ENCODE measurements at places on chromosomes 2 and 18.

GRCh38 chr2:65658881-65659280, 226.5 kb upstream of the SPRED2 start:
- no peak for DNase-seq

DNA sequence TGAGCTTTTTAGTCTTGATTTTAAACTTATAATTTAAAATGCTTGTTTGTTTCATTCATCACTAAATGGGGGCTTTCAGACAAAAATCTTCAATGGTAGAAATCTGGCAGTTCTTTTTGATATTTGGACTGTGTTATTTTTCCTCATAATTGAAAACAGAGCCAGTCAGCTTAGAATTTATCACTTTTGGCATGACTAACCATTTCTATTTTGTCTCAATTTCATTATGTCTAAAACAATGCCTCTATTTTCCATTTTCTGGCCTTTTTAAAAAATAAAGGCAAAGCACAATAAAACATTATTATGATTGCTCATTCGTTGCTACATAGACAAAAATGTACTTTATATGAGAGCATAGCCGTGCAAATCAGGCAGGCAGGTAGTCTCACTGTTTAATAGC, 434.5 kb downstream of the XIRP2 start:
- DNase-seq: no peak

DNA sequence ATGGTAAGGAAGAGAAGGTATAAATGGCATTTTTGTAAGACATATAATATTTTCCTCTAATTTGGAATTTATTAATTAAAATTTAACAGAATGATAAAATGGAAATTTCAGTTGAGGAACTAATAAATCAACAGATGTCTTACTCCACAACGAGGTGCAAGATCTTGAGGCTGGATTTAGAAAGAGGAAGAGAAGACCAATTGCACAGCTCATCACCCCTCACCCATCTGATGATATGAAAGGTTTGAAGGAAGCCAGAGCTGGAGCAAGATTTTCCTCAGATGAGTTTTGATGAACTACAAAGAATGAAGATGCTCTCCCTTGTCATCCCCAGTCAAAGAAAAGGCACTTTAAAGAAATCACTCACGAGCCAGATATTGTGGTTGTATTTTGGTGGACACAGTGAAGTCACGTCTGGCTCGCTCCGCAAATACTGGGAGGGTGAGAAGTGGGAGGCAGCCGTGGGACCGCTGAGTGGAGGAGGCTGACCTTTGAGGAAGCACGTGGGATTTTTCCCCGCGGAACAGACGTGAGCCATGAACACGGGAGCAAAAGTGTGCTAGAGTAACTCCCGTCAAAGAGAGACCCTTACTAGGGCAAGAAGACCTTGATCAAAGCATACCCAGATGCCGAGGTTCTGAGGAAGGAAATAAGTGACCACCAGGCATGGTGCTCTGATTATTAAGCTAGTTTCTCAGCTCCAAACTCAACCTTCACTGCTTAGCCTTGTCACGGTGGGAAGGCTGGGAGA, 511.4 kb downstream of the RNF144A start:
- peak; percentile 50 for DNase-seq

- no peak for DNase-seq
Measured at GRCh38 chr18:58997811-58998337, 133.2 kb downstream of the ZNF532 start.

DNA sequence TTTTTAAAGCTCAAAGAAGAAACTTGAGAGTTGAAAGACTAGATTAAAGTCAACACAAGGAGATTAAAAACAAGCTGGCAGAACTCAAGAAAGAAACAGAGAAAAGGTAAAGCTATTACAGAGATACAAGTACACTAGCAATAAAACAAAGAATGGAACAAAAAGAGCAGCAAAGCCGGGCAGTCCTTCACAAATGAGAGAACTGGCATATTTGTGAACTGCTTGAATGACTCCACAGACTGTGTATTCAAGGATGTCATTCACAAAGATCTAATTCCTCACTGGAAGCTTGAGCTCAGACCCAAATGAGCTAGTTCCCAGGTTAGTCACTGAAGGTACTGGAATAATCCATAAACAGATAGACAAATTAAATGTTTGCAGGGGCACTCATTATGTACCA, 318.0 kb downstream of the MYCN start:
- DNase-seq: no peak

DNA sequence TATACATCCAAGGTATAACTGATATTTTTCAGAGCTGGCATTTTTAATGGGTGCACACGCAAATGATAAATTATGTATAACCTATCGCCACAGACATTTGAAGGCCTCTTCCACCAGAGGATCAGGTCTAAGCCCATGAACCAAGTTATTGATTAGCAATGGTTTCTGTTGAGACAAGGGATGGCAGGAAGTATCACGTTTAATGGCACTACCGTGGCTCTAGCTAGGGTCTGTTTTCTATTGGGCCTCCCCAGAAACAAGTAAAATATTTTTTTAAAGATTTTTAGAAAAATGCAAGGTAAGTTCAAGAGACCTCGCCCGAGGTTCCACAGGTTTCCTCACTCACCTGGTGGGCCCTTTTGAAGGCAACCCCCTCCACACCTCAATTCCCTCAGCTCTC, 667 bp downstream of the GFPT1 start:
- DNase-seq: no peak

GRCh38 chr2:46964835-46965560, 49.4 kb upstream of the MCFD2 start:
- no peak for DNase-seq

- peak; percentile 92 for DNase-seq
Measured at GRCh38 chr18:60656553-60656952, 284.0 kb upstream of the MC4R start.
